M059J (cell line): ENCODE measurements at places on chromosomes 2 and 18.

DNA sequence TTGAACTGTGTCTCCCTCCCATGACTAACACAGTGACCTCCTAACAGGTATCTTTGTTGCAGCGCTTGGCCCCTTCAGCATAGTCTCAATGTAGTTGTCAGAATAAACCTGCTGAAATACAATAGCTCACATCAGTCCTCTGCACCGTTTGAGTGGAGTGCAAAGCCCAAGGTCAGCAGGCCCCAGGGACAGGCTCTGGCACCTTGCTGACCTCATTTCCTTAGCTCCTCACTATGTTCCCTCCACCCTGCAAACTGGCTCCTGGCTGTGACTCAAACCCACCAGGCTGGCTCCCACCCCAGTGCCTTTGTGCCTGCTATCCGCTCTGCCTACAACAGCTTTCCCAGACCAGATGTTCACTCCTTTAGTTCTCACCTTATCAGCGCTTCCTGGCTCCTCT lies 146.7 kb downstream of the LRATD1 start:
- DNase-seq, result no peak

- DNase-seq, result no peak
Observed at GRCh38 chr2:133600266-133600928, 32.1 kb upstream of the NCKAP5 start.

GRCh38 chr2:138428710-138429440 lies 72.7 kb upstream of the SPOPL start:
- DNase-seq, result no peak

- no peak for DNase-seq
Observed at GRCh38 chr2:144339048-144339447, 180.9 kb downstream of the ZEB2 start.

- no peak for DNase-seq
Observed at GRCh38 chr2:152542337-152542994, 174.8 kb downstream of the PRPF40A start.

- DNase-seq, result peak; percentile 76
Observed at GRCh38 chr2:1781291-1782080, 37.2 kb upstream of the PXDN start.

DNA sequence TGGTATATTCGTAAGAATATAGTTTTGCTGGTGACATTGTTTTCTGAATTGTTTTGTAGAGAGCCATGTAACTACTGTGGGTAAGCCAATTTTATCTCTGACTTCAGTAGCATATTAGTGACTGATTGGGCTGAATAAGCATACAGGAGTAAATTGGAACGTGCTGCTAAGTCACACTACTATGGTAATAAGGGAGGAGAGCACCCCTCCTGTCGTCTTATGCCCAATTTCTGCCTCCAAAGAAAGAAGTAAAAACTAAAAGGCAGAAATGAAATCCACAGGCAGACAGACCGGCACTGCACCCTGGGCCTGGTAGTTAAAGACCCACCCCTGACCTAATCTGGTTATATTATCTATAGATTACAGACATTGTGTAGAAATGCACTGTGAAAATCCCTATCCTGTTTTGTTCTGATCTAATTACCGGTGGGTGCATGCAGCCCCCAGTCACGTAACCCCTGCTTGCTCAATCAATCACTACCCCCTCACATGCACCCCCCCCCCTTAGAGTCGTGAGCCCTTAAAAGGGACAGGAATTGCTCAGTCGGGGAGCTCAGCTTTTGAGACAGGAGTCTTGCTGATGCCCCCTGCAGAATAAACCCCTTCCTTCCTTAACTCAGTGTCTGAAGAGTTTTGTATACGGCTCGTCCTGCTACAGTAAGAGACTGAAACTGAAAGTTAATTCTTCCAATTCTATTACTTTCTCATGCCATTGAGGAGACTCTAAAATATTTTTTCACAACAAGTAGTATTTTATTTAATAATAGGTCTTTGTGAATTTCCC lies 167.0 kb downstream of the ZNF804A start:
- peak; percentile 10 for DNase-seq

GRCh38 chr2:240930631-240931318 lies 24.6 kb downstream of the CROCC2 start:
- DNase-seq, result no peak

DNA sequence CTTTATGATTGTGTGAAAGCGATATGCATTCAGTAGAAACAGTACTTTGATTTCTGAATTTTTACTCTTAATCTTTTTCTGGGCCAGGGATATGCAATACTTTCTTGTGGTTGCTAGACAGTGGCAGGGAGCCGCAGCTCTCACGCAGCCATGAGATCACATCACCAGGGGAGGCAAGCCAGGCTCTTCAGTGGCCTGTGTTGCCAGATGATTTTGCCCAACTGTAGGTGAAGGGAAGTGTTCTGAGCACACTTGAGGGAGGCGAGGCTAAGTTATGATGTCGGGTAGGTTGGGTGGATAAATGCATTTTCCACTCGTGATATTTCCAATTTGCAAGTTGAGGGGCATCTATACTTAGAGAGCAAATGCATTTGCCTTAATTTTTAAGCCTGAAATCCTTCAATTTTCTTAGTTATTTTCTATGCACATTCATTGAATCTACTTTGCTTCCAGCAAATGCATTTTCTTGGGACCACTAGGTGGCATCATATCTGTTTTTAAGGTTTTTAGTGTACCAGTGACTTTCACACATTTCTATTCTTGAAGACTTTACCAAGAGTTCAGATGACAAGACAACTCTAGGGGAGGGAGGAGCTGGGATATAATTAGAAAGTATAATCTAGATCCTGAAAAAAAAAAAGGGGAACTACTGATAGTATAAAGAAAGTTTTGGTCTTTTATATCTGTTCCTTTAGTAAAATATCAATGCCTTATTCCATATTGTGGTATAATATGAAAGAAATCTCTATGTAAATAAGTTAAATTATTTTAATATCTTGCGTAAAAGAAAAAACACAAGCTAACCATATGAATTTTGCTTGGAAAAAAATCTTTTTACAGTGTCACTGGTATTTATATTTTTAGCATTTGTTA lies 643.3 kb downstream of the SOCS6 start:
- DNase-seq, result peak; percentile 12

- no peak for DNase-seq
Observed at GRCh38 chr2:98730053-98730706, 752 bp downstream of the MGAT4A start.
